Omental fat pad (tissue), 4 donors: ENCODE measurements at places on chromosomes 2 and 18.

GRCh38 chr2:48205137-48205798 lies 299.0 kb upstream of the FBXO11 start:
- DNase-seq: no peak

- no peak for DNase-seq
Observed at GRCh38 chr2:19873014-19873413, 28.8 kb downstream of the TTC32 start.

DNA sequence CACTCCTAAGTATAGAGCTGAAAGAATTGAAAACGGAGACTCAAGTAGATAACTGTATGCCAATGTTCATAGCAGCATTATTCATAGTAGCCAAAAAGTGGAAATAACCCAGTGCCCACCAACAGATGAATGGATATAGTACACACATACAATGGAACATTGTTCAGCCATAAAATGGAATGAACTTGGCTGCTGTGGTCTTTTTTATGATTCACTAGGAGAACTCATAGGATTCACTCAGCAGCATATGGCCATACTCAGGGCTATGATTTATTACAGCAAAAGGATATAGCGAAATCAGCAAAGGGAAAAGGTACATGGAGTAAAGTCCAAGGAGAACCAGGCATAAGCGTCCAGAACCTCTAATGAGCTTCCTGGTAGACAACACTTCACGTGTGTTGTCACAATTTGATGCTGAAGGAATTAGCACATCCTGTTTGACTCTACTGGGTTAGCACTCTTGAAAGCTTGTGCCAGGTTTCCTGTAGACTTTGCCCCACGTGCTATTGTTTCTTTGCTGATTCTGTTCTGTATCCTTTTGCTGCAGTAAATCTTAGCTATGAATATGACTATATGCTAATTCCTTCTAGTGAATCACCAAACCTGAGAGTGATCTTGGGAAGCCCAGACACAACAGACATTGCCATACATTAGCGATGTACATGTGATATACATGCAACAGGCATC lies 15.7 kb downstream of the SPC25 start:
- no peak for DNase-seq

DNA sequence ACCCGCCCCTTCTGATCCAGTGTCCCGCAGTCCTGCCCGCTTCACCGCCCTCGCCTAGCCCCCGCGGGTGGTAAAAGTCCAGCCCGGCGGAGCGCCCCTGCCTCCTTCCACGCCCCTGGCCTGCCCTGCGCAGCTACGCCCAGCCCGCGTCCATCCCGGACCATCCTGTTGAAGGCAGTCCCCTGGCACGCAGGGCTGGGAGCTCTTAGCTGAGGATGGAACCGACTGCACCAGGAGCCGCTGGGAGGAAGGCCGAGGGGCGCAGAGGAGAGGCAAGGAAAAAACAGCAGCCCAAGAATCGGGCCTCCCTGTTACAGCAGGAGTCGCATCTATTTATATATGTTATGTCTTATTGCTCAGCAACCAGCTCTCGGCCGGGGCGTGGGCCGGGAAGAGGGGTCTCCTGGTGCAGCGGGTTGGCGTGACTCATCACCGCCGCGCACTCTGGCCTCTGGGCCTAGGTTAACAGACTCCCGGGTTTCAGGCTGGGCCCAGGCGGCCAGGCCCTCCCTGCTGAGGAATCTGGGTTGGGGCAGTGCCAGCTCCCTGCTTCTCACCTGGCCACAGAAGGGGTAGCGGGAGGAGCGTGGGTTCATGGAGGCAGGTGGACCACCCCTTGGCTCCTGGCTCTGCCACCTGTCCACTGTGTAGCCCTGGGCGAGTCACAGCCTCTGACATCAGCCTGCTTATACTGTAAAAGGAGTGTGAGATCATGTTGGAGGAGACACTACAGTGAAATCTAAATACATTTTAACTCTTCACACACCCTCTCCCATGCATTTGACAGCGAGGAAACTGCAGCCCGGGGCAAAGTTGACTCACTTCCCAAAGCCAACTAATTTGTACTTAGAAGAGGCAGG lies 13.4 kb upstream of the MAP3K2 start:
- no peak for DNase-seq

- no peak for DNase-seq
Observed at GRCh38 chr2:151403914-151404313, 5.8 kb upstream of the RIF1 start.

DNA sequence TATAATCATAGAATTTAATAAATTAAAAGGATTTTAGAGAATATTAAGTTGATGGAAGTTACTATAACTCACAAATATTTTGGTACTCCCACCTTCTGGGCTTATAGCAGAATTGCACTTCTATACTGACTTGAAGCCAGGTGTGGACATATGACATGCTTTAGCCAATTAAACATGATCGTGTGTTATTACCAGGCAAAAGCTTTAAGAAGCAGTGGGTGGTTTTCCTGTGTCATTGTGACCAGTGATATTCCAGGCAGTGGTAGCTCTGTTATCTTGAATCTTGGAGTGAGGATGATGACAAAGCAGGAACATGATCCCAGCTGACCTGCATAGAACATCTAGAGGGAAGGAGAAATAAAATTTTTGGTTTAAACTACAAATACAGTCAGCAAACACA lies 370.9 kb upstream of the ZEB2 start:
- no peak for DNase-seq

- DNase-seq: no peak
Observed at GRCh38 chr2:204645018-204645773, 99.9 kb downstream of the PARD3B start.

DNA sequence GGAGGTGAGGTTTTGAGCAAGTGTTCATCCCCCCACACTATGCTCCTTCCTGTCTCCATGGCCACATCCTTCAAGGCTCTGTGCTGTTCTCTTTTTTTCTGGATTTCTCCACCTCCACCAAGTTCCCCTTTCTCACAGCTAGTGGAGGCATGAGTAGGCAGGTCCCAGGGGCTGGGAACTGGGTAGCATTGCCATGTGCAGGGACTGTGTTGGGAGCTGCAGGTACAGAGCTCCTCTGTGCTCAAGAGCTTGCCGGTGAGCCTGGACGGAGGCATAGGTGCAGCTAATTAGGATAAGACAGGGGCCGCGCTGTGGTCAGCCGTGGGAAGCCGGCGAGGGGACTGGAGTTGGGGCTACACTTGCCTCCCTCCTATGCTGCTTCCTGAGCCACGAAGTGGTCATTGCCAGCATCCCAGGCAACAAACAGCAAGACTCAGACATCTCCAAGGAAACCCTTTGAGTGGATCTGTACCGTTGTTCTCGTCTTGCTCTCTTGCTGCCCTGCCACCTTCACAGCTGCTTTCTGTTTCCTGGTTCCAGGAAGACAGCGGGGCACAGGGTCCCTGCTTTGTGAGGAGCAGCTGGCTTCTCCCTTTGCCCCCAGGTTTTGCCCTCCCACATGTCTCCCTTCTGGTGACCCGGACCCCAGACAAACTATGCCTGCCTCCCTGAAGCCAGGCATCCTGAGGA lies 36.9 kb downstream of the ATOH8 start:
- DNase-seq: no peak

DNA sequence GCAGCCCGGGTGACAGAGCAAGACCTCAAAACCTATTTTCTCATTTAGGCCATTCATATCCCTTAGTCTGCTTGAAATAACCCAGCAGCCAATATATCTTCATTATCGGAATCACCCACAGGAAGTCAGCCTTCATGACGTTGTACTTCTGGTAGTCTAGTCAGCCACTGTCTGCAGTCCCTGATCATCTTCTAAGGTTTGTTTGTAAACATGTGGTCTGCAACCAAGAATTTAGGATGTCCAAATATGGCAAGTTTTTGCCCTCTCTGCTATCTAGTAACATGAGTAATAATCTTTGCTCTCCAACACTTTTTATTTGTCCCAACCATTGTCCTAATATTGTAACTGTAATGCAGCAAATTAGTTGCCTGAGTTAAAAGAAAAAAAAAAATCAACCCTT lies 92.5 kb downstream of the PRPF40A start:
- DNase-seq: no peak

- DNase-seq: no peak
Observed at GRCh38 chr2:199764273-199764800, 86.7 kb downstream of the FTCDNL1 start.

GRCh38 chr2:224753743-224754540 lies 37.8 kb upstream of the CCDC195 start:
- no peak for DNase-seq

GRCh38 chr18:50671376-50671775 lies 111.5 kb downstream of the MAPK4 start:
- no peak for DNase-seq

GRCh38 chr18:8800445-8800844 lies 95.1 kb downstream of the MTCL1 start:
- no peak for DNase-seq

DNA sequence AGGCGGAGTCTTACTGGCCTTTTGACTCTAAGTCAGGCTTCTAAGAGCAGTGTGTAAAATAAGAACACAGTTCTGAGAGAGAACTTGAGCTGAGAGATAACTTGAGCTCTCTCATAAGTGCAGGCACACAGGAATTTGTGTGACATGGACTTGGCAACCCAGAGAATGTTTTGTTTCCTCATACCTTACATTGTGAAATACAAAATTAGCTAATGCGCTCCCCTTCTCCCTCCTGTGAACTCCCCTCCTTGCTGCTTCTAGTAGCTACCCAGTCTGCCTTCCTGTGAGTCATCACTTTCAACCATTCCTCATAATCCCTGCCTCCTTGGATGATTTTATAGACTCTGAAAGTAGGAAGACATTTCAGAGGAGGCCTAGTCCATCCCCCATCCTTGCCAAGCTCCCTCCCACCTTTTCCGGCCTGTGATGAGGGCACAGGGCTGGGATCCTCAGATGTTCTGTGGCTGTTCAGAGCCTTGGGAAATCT lies 22.6 kb downstream of the FER1L5 start:
- no peak for DNase-seq

- no peak for DNase-seq
Observed at GRCh38 chr2:103139628-103140268, 377.9 kb downstream of the TMEM182 start.

DNA sequence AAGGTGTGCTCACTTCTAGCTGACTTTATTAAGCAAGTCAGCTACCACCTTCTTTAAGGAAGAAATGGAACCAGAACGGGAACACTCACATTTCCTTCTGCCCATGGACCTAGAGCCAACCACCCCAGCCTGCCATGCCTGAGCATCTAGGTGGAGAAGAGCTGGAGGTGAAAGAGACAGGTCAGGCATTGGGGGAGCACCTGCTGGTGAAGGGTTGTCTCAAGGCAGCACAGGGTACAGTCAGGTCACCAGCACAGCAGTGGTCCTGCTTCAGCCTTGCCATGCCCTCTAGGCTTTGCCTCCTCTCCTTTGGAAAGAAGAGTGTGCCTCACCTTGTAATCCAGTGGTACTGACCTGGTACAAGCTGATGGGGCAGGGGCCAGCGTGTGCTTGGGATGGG lies 107.9 kb downstream of the KCNF1 start:
- DNase-seq: no peak

- DNase-seq: no peak
Observed at GRCh38 chr2:205047273-205047839, 502.1 kb downstream of the PARD3B start.

DNA sequence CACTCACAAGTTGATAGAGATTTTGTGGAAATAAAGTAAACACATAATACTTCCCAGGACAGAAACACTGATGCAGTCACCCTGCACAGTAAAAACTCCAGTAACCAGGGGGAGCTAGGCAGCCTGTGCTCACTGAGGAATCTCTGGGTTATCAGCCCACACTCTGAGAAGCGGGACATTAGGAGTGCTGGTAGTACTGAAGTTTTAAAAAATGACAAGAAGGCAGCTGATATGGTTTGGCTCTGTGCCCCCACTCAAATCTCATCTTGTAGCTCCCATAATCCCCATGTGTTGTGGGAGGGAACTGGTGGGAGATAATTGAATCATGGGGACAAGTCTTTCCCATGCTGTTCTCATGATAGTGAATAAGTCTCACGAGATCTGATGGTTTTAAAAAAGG lies 31.4 kb downstream of the KCTD1 start:
- no peak for DNase-seq

GRCh38 chr2:102796337-102796736 lies 34.5 kb downstream of the TMEM182 start:
- no peak for DNase-seq

DNA sequence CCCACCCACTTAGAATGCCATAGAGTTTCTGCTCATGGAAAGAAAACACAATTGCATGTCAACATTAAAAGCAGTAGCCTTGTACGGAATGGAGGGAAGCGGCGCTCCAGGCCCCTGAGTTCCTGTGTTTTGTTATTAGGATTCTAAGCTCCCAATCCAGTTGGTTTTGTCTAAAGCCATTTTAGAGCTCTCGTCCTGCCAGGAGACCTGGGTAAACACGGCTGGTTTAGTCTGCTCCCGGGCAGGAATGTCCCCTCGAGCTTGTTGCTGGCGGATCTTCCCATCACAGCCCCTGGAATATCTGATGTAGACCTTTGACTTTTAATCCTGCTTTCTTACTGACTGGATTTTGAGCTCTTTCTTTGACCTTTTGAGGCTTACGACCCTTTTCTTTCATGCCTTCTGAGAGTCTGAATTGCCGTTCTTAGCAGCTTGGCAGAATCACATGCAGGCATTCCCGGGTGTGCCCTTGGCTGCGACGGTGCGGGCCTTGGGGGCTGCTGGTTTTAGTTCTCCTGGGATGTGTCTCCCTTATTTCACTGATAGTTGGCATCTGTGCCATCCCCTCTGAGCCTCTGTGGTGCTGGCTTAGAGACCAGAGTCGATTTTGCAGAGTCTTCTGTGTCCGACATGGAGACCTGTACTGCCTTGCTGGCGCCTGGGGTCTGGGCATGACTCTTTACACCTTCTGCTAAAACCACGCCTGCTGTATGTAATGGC lies 25.4 kb downstream of the GREB1 start:
- DNase-seq: no peak

- DNase-seq: no peak
Observed at GRCh38 chr18:3932276-3932675, 482.3 kb downstream of the TGIF1 start.

DNA sequence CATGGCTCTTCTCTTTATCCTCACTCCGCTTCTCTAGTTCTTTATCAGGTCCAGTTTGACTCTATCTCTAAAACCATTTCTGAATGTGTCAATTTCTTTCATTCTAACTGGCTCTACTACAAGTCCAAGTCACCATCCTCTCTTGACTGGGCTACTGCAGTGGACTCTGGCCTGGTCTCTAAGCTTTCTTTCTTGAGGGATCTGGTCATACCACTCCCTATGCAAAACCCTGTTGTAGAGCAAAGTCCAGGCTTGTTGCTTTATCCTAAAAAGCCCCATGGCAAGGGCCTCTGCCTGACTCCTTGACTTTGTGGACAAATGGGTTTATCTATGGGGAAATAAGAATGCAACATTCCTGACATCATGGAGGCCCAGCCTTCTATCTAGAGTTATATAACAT lies 87.1 kb downstream of the BCL2L11 start:
- no peak for DNase-seq

GRCh38 chr2:230714136-230714480 lies 1.5 kb downstream of the CAB39 start:
- no peak for DNase-seq

- DNase-seq: no peak
Observed at GRCh38 chr2:236813766-236814165, 244.1 kb downstream of the ACKR3 start.

- no peak for DNase-seq
Observed at GRCh38 chr18:58381676-58382411, 247.0 kb downstream of the ALPK2 start.
